ENCODE measurements at places on chromosomes 11 and 22.
A peak's percentile ranks its signal among the peaks of the same experiment; 100 is the strongest.

GRCh38 chr11:119338965-119339588, 1.6 kb downstream of the C1QTNF5 start:
- DNase-seq, result no peak

DNA sequence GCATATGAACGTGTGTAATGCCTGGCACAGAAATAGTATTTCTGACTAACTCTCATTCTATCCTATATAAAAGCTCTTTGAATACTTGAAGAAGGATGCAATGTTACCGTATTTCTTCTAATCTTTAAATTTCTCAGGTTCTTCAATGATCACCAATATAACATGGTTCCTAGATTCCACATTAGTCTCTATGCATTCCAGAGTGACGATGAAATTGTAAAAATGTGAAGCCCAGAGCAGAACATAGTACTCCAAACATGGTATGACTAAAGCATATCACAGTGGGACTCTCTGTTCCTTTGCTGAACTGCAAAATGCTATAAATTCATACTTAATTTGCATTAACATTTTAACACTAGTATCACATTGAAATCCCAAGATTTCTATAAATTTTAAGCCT, 877.6 kb upstream of the CHORDC1 start:
- DNase-seq, result peak; percentile 20

DNA sequence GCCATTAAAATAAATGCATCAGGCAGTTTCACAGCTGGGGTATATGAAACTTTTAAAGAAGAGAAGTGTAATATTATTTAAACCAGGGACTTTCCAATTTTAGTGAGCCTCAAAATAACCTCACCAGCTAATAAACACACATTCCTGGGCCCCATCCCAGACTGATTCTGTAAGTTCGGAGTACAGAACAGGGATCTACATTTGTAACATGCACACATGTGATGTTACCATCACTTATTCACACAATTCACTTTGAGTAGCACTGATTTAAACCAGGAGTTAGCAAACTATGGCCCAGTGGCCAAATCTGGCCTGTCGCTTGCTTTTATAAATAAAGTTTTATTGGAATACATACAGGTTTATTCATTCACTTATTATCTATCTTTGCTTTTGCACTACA, 62.0 kb downstream of the STK33 start:
- DNase-seq, result no peak

DNA sequence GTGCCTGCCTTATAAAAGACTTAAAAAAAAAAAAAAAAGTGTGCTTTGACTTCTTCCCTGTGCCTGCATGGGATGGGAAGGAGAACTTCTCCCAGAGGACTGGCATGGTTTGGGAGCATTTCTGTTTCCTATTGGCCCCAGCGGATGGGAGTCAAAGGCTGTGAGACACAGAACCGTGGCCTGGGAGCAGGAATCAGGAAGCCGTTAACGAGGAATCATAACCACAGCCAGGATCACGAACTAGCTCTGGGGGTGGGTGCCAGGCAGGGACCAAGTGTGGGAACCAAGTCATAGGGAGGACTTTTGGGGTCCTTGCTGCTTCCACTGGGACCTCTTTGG, 526 bp downstream of the C1QTNF6 start:
- peak; percentile 36 for DNase-seq

DNA sequence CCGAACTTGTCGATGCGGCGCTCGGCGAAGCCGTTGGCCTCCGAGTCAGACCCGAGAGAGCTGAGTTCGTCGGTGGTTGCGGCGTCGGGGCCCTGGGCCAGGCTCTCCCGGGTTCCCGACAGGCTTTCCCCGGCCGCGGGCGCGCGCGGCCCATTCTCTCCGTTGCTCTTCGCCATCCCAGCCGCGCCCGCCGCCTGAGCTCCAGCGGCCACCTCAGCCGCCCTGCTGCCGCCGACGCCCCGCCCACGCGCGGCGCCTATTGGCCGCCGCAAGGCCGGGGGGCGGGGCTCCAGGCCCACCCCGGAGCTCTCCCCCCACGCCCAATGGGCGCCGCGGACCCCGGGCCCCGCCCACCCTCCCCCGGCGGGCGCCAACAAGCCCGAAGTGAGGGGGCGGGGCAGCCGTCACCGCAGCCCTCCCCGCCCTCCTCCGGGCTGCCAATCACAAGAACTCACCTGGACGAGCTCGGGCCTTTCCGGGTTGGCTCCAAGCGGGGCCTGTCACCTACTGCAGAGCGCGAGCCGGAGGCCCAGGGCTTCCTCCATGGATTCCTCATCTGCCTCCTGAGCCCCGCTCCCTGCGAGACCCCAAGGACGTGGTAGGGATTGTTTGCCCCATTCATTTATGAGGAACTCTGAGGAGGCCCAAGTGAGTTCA, at the start of gene TBC1D10A:
TBC1D10A (minus strand) TSS at position 236 of the 657 bp plus-strand sequence; CDS start at position 176, 60 bp downstream.
- DNase-seq, result peak; percentile 68

DNA sequence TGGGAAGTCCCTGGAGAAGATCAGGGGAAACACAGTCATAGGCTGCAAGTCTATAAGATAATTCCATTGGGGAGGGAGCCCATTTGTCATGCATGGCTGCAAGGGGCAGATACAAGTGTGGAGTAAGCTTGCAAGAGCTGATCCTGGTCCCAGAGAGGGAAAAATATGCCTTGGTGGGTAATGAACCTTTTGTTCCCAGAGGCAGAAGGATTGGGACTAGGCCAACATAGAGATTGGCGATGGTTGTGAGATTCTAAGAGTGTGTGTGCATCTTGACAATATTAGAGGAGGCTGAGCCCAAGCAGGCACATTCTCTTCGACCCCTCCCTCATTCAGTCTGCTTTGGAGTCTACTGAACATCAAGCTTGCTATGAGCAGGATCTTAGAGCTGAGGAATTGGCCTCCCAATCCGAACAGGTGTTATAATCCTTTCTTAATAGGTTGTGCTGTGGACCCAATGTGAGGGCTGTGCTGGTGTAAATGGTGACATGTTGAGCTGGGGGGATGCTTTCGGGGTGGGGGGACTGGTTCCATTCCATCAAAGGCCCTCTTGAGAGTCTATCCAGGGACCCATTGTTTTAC, 18.4 kb downstream of the MIAT start:
- no peak for DNase-seq

- DNase-seq, result no peak
These were observed 3.4 kb downstream of the GPHA2 start for GRCh38 chr11:64932324-64932723.

DNA sequence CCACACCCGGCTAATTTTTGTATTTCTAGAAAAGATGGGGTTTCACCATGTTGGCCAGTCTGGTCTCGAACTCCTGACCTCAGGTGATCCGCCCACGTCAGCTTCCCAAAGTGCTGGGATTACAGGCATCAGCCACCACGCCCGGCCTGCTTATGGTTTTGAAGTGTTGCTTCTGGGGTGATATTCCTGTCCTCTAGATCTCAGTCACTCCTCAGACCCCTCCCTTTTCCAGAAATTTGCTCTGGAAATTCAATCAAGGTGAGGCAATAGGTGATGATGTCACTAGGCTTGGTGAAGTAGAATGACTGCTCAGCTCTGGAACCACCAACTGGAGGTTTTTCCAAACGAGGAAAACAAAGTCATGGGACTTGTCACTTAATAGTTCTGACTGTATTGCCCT, 36.6 kb upstream of the CREB3L1 start:
- DNase-seq, result peak; percentile 46

DNA sequence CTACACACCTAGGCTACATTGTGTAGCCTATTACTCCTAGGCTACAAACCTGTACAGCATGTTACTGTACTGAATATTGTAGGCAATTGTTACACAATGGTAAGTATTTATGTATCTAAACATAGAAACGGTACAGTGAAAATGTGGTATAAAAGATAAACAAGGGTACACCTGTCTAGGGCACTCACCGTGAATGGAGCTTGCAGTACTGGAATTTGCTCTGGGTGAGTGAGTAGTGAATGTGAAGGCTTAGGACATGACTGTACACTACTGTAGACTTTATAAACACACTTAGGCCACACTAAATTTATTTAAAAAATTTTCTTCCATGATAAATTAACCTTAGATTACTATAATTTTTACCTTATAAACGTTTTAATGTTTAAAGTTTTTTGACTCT, 171.7 kb upstream of the NCAM1 start:
- DNase-seq, result no peak
